ENCODE measurements at places on chromosomes 13 and 19.

- DNase-seq: no peak
Observed at GRCh38 chr19:18718015-18718526, 34.6 kb downstream of the CRTC1 start.

GRCh38 chr13:23842406-23842805 is 46.8 kb downstream of the MIPEP start:
- no peak for DNase-seq

DNA sequence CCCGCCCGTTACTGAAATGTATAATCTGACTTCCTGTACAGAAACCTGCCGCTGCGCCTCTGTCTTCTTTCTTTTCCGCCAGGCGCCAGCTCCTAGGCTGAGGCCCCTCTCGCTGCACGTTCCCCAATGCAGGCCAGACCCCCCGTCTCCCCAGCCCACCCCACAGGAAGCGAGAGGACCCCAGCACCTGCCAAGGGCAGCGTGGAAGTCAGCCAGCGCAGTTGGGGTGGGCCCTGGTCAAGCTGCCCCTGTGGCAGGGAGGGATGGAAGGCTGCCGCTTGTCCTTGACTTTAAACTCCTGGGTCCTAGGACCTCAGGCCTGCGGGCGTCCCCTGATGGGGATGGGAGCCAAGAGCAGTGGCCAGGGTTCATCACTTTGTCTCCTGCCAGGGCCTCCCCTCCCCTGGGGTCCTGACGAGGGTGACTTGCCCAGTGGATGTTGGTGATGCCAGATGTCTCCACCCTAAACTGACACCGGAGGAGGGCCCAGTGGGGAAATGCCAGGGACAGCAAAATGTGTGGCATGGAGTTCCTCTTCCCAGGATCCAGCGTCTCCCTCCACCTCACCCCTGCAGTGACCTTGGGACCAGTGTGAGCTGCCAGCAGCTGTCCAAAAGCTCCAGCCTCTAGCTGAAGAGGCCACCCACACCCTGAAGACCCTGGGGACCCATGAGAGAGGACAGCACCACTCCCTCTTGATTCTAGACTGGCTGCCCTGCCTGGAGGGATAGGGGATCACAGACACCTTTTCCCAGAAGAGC is 8.5 kb upstream of the MARCHF2 start:
- DNase-seq: no peak

DNA sequence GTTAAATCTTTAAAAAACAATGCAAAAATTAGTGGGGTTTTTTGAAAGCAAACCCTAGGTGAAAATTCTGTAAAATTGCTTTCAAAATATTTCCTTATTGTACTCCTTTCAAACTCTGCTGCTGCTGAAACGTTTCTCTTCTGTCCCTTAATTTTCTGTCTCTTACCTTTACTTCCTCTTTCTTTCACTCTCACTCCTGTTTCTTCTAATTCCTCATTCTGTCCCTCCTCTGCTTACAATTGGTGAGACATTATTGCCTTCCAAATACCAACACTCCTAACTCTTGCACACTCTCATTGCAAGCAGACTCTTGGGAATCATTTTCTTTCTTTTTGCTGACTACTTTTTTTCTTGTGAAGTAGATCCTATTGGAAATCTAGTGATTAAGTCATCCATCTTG is 685.6 kb upstream of the SLITRK1 start:
- DNase-seq: no peak

- no peak for DNase-seq
Observed at GRCh38 chr19:4606921-4607678, 32.2 kb upstream of the TNFAIP8L1 start.

DNA sequence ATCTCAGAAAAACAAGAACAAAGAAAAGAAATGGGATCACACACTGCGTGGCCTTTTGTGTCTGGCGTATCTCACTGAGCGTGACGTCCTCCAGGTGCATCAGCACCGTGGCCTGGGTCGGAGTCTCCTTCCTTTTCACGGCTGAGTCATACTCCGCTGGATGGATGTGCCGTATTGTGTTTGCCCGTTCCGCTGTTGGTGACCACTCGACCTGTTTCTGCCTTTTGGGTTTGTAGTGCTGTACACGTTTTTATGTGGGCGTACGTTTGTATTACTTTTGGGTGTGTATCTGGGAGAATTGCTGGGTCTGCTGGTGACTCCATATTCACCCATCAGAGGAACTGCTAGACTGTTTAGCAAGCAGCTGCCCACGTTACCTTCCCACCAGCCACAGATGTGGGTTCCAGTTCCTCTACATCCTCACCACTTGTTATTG is 11.4 kb downstream of the ARID3A start:
- no peak for DNase-seq

DNA sequence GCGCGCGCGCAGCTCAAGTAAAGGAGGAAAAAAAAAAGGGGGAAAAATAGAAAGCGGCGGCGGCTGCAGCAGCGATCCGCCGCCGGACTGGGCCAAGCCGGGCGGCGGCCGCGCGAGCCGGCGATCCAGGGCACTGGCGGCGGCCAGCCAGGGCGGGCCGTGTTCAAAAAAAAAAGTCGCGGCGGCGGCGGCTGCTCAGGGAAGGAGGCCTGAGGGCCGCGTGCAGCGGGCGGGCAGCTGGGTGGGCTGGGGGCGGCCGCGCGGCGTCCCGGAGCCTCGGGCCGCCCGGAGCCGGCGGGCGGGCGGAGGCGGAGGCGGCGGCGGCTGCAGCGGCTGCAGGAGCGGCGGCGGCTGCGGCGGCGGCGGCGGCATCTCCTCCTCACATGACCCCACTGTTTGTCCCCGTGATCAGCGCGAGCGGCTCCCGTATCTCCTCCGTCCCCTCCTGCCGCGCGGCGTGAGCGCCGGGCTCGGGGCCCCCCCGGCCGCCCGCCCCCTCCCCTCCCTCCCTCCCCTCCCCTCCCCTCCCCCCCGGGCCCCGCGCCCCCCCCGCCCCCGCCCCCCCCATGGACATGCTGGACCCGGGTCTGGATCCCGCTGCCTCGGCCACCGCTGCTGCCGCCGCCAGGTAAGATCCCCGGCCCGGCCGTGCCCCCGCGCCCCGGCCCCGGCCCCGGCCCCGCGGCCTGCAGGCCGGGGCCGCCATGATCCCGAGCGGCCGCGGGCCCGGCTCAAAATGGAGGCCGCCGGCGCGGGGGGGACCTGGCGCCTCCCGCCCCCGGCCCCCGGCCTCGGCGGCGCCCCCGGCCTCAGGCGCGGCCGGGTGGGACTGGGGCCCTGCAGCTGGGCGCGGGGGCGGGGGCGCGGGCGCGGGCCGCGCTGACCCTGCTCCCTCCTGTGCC is at the start of gene USF2:
TSS of gene USF2 (plus strand) at position 427 of the 902 bp plus-strand sequence. CDS start at position 567, 140 bp downstream.
- no peak for DNase-seq

- no peak for DNase-seq
Observed at GRCh38 chr19:46772170-46773017, 16.0 kb downstream of the SLC1A5 start.

DNA sequence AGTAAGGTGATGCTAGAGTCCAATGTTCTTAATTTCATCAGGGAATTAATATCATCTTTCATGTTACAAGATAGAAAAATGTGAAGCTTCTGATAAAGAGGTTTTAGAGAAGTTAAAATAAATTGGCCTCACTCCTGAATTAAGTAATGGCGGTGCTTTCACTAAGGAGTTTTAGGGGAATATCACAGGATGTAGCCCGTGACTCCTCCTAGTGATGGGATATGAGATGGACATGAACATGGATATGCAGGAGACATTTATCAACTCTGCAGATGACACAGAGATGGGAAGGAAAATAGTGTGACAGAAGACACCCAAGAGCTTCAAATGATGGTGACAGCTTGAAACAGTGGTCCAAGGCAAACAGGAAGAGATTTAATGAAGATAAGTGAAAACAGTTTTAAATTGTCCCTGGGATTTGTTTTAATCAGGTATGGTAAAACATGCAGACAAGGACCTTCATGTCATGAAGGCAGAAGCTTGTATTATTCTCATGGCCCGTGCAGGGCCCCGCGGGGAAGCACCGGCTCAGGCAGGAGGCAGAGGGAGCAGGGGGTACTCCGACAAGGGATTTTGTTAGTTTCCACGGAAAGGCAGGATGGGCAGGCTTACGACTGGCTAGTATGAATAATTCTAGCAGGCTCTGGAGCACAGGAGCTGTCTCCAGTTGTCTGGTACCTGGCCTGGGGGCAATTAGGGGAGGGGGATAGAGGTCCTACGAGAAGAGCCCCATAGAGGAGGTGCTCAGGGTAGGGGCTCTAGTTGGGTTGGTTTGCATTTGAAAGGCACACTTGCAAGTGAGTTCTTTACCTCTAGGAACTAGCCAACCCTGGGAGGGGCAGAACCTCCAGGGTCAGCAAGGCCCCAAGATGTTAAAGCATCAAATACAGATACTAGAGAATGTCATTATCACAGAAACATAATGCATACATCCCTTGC is 38.7 kb upstream of the FARP1 start:
- no peak for DNase-seq

DNA sequence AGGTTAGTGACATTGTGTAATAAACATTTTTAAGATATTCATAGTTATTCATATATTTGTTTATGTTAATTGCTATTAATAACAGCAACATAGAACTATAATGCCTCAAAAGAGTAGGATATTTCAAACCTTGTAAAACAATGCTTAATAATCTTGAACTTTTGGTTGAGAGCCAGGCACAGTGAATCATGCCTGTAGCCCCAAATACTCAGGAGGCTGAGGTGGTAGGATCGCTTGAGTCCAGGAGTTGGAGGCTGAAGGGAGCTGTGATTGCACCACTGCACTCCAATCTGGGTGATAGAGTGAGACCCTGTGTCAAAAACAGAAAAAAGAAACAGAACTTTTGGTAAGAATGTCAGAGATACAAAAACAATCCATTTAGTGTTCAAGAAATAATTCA is 213.9 kb upstream of the SLITRK1 start:
- DNase-seq: no peak

- no peak for DNase-seq
Observed at GRCh38 chr13:77040076-77040475, 13.1 kb upstream of the FBXL3 start.

DNA sequence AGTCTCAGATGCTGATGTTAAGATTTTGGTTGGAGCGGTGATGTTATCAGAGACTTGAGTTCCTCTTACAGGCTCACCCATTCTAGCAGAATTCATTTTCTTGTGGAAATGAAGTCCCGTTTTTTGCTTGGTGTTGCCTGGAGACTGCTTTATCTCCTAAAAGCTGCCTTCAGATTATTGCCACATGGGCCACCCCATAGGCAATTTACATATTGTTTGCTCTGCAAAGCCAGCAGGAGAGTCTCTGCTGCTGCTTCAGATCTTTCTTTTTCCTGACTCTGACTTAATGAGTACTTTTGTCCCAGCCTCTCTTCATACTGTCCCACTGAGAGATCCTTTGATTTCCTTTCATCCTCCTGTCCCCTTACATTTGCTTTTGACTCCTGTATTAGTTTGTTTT is 114.6 kb downstream of the TDRD3 start:
- no peak for DNase-seq

GRCh38 chr19:45200568-45200967 is 22.0 kb downstream of the BLOC1S3 start:
- no peak for DNase-seq

GRCh38 chr19:44585371-44586133 is 27.8 kb upstream of the IGSF23 start:
- no peak for DNase-seq

DNA sequence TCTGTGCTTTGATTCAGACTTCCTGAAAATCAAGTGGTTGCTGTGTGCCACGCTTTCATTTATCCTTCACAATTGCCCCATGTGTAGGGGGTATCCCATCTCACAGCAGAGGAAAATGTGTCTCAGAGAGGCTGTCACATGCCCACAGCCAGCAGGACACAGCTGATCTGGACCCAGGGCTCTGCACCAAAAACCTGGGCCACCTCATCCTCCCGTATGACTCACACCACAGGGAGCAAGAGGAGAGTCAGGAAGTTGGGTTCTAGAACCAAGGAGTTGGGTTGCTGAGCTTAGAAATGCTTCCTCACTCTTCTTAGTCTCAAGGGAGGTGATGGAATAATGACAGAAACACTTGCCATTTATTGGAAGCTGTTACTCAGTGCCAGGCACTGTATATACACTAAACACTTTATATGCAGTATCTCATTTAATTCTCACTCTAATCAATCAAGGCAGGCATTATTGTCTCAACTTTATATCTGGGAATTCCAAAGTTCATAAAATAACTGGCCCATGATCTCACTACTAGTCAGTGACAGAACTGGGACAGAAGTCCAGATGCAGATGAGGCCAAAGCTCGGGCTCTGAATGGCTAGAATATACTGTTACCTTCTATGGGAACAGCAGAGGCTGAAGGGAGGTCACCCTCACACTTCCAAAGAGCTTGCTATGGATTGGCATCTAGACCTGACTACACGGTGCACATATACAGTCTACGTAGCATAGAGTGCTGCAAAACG is 47.7 kb upstream of the ATP12A start:
- no peak for DNase-seq

GRCh38 chr13:112674412-112675365 is 15.1 kb upstream of the ATP11A start:
- DNase-seq: no peak

- no peak for DNase-seq
Observed at GRCh38 chr19:29478578-29479565, 46.9 kb upstream of the VSTM2B start.
